ENCODE measurements at places on chromosomes 7 and 10. TPM values are rescaled to one million over a fixed set of nuclear protein-coding genes. Genes with fewer than 3 reads are reported as not detected.

SSMEM1 gene
- total RNA-seq, result not detected

SPDYE2 gene
- not detected for total RNA-seq

LIPN gene
- not detected for total RNA-seq

GALNT17 gene
- not detected for total RNA-seq

ZNF680 gene
- 10.9 TPM for total RNA-seq

ANKRD2 gene
- total RNA-seq, result 0.18 TPM

HYAL4 gene
- not detected for total RNA-seq

CFAP46 gene
- not detected for total RNA-seq

AMPH gene
- total RNA-seq, result 0.14 TPM

C7orf33 gene
- total RNA-seq, result not detected

ADAMTS14 gene
- total RNA-seq, result 0.39 TPM

CYP2E1 gene
- 0.16 TPM for total RNA-seq
